DMS 273 treated with DMSO at 0.1 percent for 48 hours (cell line): ENCODE measurements at places on chromosomes 1 and 21.

- DNase-seq, result no peak
These were observed 492.3 kb downstream of the MRPL39 start for GRCh38 chr21:25115021-25115420.

GRCh38 chr1:24972221-24972914 lies 42.3 kb upstream of the RUNX3 start:
- no peak for DNase-seq

- DNase-seq, result no peak
These were observed 40.5 kb downstream of the ESRRG start for GRCh38 chr1:216682752-216683151.

GRCh38 chr1:111142356-111142975 lies 2.4 kb downstream of the CEPT1 start:
- DNase-seq, result no peak

DNA sequence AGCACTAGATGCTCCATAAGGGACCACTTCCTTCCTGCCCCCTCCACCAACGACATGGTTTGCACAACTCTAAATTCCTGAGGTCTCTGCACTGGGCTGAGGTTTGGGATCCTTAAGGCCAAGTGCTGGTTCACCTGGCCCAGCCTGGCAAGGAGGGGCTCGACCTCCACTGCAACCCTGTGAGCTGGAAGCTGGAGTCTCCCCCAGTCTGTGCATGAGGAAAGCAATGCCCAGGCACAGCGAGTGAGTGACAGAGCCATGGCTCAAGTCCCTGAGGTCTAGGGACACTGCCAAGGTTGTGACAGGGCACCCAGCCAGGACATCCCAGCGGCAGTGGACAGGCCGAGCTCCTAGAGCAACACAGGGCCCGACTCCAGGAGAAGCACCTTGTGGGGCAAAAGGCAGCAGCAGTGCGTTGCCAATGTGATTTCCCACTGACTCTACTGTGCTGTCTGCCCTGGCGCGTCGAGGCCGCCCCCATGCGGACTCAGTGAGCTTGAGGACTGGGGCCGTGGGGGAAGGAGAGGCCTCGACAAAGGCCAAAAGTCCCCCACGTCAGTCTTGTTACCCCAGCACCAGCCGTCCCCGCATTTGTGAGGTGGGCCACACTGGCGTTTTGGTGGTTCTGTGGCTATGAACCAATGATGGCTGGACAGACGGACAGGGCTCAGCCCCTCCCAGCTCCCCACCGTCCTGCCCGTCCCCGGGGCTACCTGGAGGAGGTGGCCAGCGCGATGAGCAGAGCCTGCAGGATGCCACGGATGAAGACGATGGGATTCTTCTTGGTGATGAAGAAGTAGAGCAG lies 30.0 kb downstream of the PODN start:
- DNase-seq, result no peak

DNA sequence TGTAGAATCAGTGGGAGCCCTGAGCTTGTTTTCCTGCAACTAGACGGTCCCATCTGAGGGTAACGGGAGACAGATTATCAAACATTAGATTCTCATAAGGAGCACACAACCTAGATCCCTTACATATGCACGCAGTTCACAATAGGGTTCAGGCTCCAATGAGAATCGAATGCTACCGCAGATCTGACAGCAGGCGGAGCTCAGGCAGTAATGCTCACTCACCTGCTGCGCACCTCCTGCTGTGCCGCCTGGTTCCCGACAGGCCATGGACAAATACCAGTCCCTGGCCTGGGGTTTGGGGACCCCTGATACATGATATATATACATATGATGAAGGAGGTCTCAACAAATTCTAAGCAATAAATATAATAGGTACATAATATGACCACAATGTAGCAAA lies 19.7 kb upstream of the SMIM12 start:
- no peak for DNase-seq

- DNase-seq, result no peak
These were observed 24.6 kb downstream of the RUNX3 start for GRCh38 chr1:24905355-24905978.

- no peak for DNase-seq
These were observed 345.0 kb downstream of the DISC1 start for GRCh38 chr1:231971397-231972110.

DNA sequence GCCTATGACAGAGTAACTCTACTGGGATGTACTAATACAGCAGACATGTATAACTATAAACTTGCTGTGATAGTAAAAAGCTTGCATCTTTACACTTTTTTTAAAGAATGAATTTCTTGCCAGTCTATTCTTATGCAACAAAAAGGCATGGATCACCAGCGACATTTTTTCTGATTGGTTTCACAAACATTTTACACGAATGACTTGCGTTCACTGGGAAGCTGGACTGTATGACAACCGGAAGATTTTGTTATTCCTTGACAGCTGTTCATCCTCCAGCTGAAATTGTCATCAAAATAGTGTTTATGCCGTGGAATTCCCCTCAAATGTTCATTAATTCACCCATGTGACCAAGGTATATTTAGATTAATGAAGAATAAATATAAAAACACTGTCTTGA lies 131.0 kb downstream of the XPR1 start:
- DNase-seq, result no peak

DNA sequence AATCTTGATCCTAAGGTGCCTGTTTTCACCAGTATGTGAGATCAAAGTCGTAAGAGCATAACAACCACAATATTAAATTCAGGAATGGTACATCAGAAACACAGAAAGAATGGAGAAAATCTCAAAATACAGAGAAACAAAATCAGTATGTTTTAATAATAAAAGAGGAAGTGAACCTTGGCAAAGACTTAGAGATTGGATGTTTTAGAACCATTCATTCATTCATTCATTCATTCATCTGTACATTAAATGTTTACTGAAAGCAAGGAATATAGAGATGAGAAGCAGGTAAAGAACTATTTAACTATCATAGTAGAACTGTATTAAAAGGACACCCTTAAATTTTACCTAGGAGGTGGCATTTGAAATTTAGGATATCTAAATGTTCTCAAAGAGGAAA lies 55.7 kb downstream of the EDEM3 start:
- DNase-seq, result no peak

DNA sequence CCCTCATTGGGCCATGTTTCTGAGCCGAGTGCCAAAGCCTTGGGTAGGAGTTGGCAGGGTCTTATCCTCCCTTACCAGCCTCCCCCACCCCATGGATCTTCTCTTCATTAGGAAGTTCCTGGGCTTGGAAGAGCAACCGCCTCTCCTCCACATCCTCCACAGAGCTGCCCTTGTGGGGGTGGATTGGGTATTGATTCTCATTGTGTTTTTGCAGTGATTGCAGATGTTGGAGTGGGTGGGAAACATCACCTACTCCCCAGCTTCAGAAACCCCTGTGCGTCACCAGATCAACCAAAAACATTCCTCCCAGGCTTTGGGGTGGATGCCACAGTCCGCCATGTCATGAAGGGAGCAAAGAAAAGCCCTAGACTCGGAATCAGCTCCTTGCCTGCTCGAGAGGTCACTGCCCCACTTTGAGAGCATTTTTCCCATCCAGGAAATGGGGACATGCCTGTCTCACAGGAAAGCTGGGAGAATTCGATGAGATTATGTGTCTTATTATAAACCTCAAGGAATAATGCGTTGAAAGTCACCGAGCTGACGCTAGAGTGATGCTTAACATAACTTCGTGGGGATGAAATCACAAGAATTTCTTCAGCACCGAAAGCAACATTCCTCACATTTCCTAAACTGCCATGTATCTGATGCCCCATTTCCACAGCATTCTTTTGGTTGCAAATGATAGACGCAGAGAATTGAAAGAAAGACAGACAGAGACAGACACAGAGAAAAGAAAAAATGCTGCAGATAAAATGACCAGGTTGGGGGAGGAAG lies 44.7 kb upstream of the ZBTB40 start:
- no peak for DNase-seq

- DNase-seq, result no peak
These were observed 10.0 kb downstream of the MKNK1 start for GRCh38 chr1:46594063-46594462.

DNA sequence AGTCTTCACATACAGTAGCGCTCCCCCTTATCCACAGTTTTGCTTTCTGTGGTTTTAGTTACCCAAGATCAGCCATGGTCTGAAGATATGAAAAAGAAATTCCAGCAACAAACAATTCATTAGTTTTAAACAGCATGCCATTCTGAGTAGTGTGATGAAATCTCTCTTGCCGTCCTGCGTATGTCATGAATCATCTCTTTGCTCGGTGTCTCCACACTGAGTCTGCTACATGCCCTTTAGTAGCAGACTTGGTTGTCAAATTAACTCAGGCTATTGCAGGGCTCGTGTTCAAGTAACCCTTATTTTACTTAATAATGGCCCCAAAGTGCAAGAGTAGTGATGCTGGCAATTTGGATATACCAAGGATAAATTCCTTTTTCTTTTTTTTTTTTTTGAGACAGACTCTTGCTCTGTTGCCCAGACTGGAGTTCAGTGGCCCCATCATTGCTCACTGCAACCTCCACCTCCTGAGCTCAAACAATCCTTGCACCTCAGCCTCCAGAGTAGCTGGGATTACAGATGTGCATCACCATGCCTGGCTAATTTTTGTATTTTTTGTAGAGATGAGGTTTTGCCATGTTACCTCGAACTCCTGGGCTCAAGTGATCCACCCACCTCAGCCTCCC lies 22.6 kb downstream of the PHACTR4 start:
- no peak for DNase-seq

DNA sequence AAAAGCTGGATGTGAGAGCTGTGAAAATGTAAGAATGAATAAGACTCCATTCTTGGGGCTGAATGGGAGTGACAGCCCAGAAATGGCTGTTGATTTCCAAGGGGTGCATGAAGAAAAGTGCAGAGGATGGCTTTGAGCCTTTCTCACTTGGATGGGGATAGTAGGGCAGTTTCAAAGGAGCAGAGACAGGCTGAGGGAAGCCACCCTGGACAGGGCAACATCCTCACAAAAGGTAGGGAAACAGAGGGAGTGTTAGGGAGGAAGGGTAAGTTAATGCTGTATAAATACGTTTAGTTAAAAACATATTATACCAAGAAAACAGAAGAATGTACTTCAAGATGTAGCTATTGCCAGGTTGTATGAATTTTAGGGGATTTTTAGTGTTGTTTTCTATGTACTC lies 38.1 kb downstream of the GADD45A start:
- no peak for DNase-seq

GRCh38 chr1:30713311-30713710 lies 10.1 kb downstream of the MATN1 start:
- DNase-seq, result no peak

GRCh38 chr1:218751208-218751948 lies 406.2 kb downstream of the TGFB2 start:
- DNase-seq, result no peak

- DNase-seq, result no peak
These were observed 33.0 kb downstream of the KCNC4 start for GRCh38 chr1:110243146-110243545.

DNA sequence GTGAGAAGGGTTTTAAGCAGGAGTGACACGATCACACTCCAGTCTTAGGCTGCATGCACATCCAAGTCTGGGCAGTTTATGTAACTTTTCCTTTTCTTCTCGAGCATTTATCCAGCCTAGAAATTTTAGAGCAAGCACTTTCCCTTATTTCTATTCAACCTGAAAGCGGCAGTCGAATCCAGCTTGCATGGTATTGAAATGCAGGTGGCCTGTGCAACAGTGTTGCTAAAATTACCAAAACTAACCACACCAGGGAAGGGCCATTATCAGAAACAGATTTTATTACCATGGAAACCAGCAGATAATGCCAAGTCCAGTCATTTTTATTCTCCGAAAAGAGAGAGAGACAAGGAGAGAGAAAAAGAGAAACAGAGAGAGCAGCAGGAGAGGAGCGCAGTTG lies 179.9 kb upstream of the ZC3H12A start:
- DNase-seq, result no peak

- no peak for DNase-seq
These were observed 51.4 kb upstream of the CR2 start for GRCh38 chr1:207402744-207403143.

DNA sequence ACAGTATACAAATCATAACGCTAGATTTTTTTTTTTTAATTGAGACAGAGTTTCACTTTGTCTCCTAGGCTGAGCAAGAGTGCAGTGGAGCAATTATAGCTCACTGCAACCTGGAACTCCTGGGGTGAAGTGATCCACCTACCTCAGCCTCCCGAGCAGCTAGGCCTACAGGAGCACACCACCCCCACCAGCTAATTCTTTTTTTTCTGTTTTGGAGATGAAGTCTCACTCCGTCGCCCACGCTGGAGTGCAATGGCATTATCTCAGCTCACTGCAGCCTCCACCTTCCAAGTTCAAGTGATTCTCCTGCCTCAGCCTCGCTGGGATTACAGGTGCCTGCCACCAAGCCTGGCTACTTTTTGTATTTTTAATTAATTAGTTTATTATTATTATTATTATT lies 21.3 kb downstream of the NPR1 start:
- no peak for DNase-seq

- DNase-seq, result no peak
These were observed 64.0 kb upstream of the DNAJC6 start for GRCh38 chr1:65245295-65245694.

GRCh38 chr1:32775640-32776337 lies 41.4 kb downstream of the YARS1 start:
- DNase-seq, result no peak

DNA sequence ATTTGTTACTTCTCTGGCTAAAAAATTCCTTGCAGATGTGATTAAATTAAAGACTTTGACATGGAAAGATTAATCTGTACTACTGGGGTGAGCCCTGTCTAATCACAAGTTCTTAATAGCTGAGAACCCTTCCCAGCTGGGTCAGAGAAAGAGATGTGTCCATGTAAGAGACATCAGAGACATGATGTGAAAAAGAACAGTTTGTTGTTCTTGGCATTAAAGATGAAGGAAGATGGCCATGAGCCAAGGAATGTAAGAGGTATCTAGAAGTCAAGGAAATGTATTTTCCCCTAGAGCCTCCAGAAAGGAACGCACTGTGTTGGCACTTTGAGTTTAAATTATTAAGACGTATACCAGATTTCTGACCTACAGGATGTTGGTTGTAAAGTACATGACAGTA lies 1271.5 kb upstream of the PRMT6 start:
- DNase-seq, result no peak

- DNase-seq, result no peak
These were observed 369.4 kb downstream of the TBX15 start for GRCh38 chr1:118618618-118619340.
